ENCODE measurements at places on chromosomes 4 and X.

DNA sequence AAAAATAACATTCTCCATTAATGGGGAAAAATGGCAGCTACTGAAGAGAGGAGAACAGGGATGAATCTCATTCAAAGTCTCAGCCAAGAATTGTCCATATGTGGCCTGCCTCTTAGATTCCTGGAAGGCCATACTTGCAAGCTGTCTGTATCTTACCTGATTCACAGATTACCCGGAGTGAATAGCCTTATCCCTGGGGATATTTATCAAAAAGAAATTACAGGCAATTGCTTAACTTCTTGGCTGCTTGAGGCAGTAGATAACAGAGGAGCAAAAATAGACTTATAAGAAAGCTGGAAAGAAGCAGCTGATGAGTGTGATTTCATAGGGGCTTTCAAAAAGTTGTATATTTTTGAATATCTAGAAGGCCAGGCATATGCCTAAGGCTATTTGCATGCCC is 68.8 kb upstream of the PPP1R2C start:
- no peak for DNase-seq

DNA sequence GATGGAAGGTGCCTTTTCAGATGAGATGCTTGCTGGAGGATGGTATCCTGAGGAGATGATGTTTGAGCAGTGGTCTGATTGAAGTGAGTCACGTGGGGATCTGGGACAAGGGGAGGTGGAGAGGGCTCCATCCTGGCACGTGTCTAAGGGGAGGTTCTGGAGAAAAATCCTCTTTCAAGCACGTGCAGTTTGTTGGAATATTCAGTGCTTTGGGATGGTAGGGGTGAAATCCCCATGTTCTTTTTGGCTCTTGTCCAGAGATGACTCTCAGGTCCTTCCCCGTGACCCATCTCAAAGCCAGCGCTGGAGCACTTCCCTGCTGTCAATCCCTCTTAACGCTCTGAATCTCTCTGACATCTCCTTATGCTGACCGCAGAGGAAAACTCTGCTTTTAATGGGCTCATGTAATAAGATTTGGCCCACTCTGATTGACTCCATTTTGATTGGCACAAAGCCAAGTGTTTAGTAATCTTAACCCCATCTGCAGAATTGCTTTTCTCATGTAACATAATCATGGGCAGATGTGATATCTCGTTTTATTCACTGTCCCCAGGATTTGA is 10.8 kb upstream of the KLKB1 start:
- DNase-seq = no peak

DNA sequence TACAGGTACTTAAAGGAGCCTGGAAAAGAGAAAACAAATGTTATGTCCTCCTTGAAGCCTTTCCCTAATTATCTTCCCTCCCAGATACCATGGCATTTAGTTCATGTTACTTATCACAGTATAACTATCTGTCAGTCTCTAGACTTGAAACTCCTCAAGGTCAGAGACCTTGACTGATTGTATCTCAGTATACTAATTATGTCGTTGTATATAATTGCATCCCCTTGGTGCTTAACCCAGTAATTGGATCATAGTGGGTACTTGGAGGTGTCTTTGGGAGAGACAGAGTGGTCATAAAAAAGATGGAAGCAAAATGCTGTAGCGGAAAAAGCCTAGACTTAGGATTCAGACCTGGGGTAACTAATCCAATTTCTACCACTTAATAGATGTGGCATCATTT is 8.1 kb downstream of the IGBP1 start:
- no peak for DNase-seq

DNA sequence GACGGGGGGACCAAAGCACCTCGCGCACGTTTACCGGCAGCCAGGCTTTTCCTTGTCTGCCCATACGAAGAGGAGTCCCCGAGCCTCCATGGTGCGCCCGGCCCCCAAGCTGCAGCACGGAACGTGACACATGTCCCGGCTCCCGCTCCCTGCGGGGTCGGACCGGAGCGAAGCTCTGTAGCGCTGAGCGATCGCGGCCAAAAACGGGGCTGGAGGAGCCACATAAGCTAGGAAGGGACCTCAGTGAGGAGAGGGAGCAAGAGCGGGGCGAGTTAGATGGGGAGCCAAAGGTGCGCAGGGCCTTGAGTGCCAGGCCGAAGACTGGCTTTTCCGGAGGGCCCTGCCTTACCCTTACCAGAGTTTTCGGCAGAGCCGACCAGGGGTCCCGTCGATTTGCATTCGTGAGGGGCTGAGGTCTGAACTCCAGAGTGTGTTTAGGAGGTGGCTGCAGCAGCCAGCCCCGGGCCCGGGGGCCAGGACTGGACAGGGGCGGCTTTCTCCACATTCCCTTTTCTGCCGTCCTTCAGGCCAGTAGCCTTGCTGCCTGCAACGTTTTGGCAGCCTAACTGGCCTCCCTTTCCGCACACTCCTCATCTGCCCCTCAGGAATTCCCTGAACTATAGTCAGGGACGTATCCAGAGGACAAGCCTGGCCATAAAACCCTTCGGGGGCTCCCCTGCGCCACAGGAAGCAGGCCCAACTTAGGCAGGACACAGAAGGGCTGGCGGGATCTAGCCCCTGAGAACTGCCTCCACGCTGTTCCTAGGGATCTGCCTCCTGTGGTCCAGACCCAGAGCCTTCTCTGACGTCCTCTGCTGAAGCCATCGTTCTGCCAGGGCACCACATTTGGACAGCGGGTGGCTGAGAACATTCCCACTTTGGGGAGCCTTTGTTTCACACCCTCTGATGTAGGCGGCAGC is 689 bp downstream of the SSR4 start:
- DNase-seq = no peak

GRCh38 chrX:19798423-19798822 is 89.0 kb downstream of the SH3KBP1 start:
- no peak for DNase-seq

DNA sequence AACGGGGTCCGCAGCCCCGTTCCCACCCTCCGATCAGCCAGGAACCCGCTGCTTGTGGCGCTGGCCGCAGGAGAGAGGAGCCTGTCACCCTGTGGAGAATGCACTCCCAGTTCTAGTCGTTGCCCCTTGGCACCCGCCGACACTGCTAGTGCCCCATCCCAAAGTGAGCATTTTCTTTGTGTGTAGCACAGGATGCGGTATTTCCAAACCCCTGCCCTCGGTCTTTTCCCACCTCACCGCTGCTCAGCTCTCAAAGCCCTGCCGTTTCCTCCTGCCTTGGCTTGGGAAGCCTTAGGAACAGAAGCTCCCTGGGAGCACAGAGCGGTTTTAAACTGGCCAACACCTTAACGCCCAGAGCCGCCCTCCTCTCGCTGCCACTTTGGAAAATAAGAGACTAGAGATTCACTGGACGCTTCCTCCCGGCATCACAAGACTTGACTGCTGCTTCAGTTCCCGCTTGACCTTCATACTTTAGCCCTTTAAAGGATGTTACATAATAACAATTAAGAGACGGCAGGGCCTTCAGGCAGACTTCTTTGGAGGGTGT is 772 bp downstream of the CYP4V2 start:
- DNase-seq = no peak

- DNase-seq = no peak
Measured at GRCh38 chrX:29687687-29688086, 527.7 kb upstream of the MAGEB2 start.

DNA sequence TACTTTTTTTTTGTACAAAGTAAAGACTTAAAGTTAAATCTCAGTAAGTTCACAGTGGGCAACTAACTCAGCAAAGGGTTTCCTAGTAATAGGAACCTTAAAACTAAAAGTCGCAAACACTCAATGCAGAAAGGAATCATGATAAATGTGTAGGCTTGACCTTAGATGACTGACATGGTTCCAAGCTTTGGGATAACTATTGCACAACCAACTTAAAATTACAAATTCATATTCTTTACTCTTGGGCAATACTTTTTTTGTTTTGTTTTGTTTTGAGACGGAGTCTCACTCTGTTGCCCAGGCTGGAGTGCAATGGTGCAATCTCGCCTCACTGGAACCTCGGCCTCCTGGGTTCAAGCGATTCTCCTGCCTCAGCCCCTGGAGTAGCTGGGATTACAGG is 8.2 kb downstream of the ELOVL6 start:
- DNase-seq = no peak

Data from stimulated activated CD8-positive, alpha-beta memory T cell treated with anti-CD3 and anti-CD28 coated beads, Interleukin-12 subunit alpha, Interleukin-12 subunit beta, amount 100 ng/mL, for 1 hour (primary cell).